CD4-positive, alpha-beta memory T cell (primary cell): ENCODE measurements at places on chromosomes 2 and 18. TPM values are rescaled to one million over a fixed set of nuclear protein-coding genes. Genes with fewer than 3 reads are reported as not detected.

- DNase-seq, result no peak
Measured at GRCh38 chr2:54212456-54212855, 43.6 kb downstream of the TSPYL6 start.

DNA sequence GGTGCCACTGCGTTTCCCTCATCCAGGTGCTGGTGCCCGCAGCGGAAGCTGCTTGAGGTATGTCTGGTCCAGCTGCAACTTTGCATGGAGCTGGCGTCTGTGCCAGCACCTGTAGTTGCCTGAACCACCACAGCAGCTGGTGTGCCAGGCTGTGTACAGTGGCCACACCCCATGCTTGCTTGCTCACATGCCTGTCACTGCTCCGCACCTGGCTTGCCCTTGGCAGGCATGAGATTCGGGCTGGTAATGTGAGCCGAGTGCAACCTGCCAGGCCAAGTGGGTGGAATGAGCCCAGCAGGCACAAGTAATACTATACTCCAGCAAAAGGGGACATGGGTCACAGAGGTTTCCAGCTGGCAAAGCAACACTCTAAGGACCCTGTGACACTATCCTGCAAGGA, 1123.3 kb upstream of the ACVR2A start:
- no peak for DNase-seq

GRCh38 chr2:190668892-190669291, 20.0 kb downstream of the NAB1 start:
- DNase-seq, result no peak

- no peak for DNase-seq
Measured at GRCh38 chr18:688323-688722, 24.1 kb downstream of the ENOSF1 start.

The MROH2A gene
- not detected for total RNA-seq

The NTSR2 gene
- total RNA-seq, result not detected

The SERPINB3 gene
- not detected for total RNA-seq
